K562 (cell line): ENCODE measurements at places on chromosomes 11 and 22. TPM values are rescaled to one million over a fixed set of nuclear protein-coding genes. Genes with fewer than 3 reads are reported as not detected.

The GAL3ST3 gene
- not detected in 2 replicates for polyA plus RNA-seq

The CSTPP1 gene
- 9.2 and 10.3 TPM in 2 replicates for polyA plus RNA-seq

The FAM83F gene
- polyA plus RNA-seq: 0.04 and 0.05 TPM in 2 replicates

The KRTAP5-1 gene
- polyA plus RNA-seq: not detected in 2 replicates

The KRTAP5-7 gene
- not detected in 2 replicates for polyA plus RNA-seq

The MIAT gene
- polyA plus RNA-seq: 0.34 and 0.61 TPM in 2 replicates

The MDK gene
- 700 and 703 TPM in 2 replicates for polyA plus RNA-seq

The DUSP8 gene
- 0.50 and 1.0 TPM in 2 replicates for polyA plus RNA-seq

The MPZL2 gene
- polyA plus RNA-seq: 0.16 and 0.21 TPM in 2 replicates

The DDTL gene
- 0.05 and 0.30 TPM in 2 replicates for polyA plus RNA-seq

The PGA4 gene
- not detected in 2 replicates for polyA plus RNA-seq
